ENCODE measurements at places on chromosomes 5 and 9.

DNA sequence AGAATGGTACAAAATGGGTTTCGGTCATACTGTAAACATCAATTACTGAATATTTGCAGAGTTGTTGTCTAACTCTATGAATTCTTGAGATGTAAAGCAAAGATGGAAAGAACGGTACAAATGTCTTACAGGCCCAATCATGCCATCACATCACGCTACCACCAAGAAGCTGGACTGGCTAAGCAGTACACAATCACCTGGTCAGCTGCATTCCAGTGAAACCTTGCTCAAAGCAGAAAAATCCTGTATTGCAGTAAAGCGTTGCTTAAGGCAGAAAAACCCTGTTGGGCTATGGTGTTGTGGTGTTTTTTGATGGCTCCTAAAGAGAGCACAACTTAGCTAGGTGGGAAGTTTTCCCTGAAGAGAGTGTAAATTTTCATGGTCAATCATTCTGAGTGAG lies 112.6 kb upstream of the RASA1 start:
- DNase-seq: no peak

DNA sequence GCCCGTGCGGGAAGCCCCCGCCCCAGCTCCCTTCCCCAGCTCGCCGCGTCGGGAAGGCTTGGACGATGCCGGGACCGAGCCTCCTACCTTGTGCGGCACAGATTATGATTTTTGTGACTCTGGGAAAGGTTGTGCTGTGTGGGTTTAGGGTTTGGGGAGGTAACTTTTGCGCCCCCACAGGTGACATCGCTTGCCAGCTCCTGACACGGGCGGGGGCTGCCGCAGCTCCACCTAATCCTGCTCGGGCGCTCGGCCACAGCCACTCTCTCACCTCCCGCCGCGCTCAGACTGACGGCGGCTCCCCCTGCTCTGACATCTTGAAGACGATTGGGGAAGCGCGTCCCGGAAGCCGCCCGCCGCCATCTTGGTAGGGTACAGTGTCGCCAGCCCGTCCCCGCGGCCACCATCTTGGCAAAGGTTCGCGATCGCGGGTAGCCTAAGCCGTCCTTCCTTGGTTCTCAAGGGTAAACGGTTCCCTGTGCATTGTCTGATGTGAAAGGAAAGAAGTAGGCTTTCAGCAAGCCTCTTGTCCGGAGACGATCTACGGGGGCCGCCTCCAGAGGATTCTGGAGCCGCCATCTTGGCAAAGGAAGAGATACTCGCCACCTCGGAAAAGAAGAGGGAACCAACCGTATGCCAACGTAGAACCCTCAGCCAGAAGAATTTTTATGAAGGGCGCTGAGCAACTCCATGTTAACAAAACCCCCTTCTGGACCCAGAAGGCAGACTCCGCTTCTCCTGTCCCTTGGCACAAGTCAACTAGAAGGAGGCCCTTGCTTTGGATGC lies 1.8 kb upstream of the NR3C1 start:
- peak; percentile 87 for DNase-seq

DNA sequence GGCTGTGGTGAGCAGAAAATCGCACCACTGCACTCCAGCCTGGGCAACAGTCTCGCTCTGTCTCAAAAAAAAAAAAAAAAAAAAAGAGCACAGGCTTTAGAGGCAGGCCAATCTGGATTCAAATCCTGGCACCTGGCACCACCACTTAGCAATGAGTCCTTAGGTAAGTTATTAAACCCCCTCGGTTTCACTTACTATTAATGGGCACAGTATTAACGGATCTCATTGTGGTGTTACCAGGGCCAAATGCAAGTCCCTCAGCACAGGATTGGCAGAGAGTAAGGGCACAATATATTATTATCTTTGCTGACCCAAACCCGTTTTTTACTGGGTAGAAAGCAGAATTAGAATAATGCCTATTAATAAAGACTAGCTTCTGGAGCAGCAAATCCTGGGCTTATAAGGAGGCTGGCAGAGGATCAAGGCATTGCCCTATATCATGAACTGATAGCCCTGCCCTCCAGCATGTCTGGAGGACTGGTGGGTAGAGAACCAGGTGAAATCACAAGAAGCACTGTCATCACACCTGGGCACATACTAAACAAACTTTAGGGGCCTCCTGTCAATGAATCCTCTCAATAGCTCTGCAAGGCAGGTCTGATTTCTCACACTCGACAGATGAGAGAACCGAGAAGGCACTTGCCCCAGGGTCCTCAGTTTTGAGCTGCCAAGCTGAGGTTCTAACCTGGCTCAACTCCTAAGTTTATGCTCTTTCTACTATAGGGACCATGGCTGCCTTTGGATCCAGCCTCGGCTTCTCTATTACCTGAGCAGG lies 17.7 kb downstream of the PCDHGC5 start:
- no peak for DNase-seq

- DNase-seq: no peak
Observed at GRCh38 chr5:117205894-117206293, 631.3 kb upstream of the SEMA6A start.

DNA sequence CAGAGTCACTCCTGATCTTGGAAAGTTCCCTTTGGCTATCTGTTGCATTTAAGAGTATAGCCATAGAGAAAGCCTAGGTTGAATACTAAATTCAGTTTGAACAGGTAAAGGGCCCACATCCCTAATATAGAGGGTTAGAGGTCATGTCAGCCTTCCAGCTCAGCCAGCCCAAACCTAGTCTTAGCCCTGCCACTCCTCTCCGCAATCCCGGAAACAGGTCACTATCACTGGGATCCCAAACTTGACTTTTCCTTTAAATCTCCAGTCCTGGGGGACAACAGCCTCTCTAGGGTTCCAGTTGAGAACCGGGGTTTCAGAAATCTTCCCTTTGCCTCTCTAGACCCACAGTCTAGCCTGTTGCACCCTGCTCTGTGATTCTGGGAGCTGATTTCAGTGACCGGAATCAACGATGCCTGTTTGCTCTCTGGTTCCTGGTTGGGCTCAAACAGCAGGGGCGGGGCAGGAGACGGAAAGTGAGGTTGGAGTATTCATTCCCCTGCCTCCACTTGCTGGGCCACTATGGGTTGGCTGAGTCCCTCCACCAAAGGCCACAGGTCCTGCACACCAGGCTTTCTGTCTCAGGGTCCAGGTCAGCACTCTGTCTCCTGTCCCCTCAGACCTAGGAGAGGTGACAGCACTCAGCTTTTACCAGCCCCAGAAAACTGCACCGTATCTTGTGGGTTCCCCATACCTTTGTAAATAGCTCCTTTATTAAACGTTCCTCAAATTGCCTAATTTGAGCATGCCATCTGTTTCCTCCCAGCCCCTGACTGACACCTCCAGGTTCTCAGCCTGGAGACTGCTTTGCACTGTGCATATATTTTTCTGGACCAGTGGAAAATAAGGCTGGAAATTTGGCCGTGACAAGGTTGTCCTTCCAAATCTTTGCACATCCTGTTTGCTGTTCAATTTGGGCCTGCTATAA lies 23.8 kb upstream of the CPEB4 start:
- DNase-seq: no peak

DNA sequence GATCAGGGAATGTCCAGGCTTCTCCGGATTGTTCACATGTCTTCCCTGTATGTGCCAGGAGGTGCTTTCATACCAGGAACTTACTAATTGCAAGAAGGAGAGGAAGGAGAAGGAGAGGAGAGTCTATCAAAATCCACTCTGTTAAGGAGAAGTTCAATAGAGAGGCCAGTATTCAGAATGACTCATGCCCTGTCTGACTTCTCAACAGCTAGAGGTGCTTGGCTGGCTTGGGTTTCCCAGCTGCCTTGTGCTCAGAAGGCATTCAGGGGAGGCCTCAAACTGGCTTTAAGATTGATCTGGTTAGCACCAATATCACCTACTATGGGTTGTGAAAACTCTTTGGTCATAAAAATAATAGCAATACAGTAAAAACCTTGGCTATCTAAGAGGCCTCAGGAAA lies 167.9 kb upstream of the GLRA1 start:
- no peak for DNase-seq

GRCh38 chr5:86917117-86917579 lies 299.4 kb downstream of the COX7C start:
- DNase-seq: no peak
